ENCODE measurements at places on chromosomes 7 and 10.

DNA sequence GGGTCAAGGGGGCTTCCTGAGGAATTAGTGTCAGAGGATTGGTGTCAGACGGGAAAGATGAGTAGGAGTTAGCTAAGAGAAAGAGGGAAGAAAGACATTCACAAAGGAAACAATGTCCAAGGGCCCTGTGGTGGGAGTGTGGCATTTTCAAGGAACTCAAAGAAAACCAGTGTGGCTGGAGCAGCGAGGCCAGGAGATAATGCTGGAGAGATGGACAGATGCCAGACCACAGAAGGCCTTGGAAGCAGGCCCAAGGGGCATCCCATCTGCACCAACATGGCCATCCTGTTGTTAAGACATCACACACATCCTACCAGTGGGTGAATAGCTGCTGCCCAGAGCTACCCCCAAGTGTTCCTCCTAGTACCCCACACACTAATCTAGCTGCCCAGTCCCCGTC, 36.1 kb upstream of the CUL1 start:
- DNase-seq: no peak

- DNase-seq: peak; percentile 60
Observed at GRCh38 chr10:32367793-32368453, 21.0 kb upstream of the EPC1 start.

DNA sequence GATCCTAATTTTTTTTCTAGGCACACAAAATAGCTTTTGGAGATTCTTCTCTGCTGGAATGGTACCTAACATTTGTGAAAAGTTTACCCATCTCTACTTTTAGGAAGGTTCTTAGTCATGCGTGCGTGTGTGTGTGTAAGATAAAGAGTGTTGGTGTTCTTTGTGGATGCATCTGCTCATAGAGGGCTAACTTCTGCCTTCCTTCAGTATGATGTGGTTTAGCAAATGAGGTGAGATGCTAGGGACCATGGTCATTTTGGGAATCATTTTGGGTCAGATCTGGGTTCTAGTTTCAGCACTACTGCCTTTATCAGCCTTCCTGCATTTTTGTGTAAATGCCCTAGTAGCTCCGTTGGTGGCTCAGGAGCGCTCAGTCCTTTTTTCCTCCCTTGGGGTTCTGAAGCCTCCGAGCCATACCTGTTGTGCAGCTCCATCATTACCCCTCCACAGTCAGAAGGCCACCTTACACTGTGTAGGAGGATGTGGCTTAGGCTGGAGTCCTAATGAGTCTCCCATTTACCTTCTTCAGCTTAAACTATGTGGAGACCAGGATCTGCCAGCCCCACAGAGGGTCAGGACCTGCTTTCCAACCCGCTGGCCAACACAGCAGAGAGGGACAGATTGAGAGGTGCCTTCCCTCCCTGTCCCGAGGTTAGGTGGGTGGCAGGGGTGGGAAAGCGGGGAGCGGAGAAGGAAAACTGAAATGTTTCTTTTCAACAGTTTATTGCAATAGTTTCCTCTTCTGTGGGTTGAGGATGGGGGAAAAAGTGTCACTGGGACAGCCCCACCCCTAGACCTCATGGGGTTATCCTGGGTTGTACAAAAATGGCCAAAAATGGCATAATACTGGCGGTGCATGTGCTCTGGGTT, 31.2 kb downstream of the TSPAN14 start:
- DNase-seq: no peak

DNA sequence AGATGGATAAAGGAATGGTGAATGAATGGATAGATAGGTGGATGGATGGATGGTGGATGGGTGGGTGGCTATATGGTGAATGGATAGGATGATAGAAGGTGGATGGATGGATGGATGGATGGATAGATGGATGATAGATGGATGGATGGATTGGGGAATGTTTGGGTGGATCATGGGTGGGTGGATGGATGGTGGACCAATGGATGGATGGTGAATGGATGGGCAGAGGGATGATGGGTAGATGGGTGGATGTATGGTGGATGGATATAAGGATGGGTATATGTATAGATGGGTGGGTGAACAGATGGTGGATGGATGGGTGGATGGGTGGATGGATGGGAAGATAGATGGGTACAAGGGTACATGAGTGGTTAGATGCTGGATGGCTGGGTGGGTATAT, 322.4 kb downstream of the ADARB2 start:
- no peak for DNase-seq

GRCh38 chr10:49426490-49427360, 30.8 kb upstream of the DRGX start:
- no peak for DNase-seq

DNA sequence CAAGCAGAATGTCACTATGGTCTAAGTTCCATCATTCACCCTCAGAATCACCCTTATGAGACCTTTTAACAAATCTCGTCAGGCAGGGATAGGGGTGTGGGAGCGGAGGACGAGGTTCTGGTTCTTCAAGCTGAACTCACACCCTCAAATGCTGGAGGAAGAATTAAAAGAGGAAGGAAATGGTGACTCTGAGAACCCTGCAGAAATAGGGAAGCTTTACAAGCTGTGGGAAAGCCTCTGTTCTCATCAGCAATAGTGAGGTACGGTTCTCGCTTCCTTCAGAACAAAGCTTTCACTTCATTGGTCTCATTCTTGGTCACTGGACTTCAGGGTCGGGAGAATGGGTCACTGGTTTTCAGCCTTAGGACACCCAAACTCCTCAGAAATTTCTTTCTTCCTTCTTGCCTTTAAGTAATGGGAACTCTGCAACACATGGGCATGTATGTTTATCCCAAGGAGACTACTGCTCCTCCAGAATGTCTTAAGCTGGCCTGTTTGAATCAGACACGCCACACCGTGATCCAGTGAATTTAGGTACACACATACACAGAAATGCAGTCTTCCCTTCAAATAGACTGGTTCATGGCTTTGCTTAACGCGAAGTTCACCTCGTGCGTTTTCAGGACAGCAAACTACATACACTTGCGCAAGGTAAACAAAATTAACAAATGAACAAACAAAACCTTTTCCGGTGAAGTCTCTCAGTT, 226.0 kb downstream of the SFMBT2 start:
- no peak for DNase-seq

GRCh38 chr10:72276421-72277339, 3.0 kb downstream of the DDIT4 start:
- DNase-seq: no peak

- DNase-seq: peak; percentile 21
Observed at GRCh38 chr10:81898518-81898917, 23.5 kb downstream of the NRG3 start.
